ENCODE measurements at places on chromosomes 6 and 20.

DNA sequence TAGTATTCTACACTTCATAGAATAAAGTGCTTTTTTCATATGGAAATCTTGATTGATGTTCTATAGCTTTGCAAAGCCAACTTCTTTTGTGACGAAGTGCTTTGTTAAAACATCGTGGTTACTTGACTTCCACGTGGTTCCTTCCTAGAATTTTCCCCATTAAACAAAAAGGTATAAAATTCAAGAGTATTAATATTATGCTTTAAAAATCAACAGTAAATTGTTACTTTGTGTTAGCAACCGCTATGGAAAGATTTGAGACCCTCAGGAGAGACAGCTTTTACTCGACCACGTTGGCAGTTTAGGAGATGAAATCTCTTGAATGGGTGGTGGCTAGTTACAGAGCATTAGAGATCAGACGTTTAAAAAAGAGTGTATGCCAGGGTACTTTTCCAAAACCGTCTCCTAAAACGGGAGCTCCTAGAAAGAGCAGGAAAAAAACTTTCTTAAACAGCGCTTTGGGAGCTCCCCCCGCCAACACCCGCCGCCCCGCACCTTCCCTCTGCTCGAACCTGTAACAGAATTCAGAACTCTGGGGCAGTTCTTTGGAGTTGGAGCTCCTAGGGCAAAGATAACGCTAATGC, 920 bp downstream of the GJA1 start:
- no peak for DNase-seq

DNA sequence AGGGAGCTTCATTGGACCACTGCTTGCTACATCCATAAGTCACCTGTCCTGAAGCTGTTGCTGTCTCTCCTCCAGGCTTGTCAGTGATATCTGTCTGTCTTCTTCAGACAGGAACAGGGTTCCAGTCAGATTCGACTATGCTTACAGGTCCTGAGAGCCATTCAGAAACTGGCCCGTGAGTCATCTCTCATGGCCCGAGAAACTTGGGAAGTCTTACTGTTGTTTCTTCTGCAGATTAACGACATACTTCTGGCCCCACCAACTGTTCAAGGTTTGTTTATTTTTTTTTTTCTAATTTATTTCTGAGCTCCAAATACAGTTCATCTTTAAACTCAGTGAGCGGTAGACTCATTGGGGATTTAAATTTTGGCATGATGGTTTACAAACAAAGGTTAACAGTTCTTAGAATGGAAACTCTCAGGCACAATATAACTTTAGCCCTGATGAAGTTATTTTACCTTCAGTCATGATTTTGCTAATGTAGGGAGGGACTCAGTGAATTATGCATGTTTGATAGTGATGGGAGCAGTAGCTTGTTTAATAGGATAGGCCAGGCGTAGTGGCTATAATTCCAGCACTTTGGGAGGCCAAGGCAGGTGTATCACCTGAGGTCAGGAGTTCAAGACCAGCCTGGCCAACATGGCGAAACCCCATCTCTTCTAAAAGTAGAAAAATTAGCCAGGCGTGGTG, 24.7 kb downstream of the RALGAPB start:
- no peak for DNase-seq

GRCh38 chr6:35710241-35710847, 21.6 kb upstream of the FKBP5 start:
- no peak for DNase-seq

GRCh38 chr6:118542184-118542952, 5.7 kb upstream of the PLN start:
- no peak for DNase-seq

- peak; percentile 55 for DNase-seq
Measured at GRCh38 chr6:17392978-17393891, at the start of gene CAP2. CAP2 (plus strand) TSS chr6:17393595; CDS start chr6:17421556, 27,961 bp downstream.

GRCh38 chr6:5869261-5869660, 137.5 kb downstream of the NRN1 start:
- DNase-seq: no peak

- peak; percentile 66 for DNase-seq
Measured at GRCh38 chr20:3045042-3045815, 623 bp upstream of the MRPS26 start.

GRCh38 chr6:125793280-125793679, 2.5 kb downstream of the NCOA7 start:
- DNase-seq: no peak

GRCh38 chr6:19137505-19137904, 699.7 kb upstream of the ID4 start:
- no peak for DNase-seq
